Activated CD8-positive, alpha-beta memory T cell treated with anti-CD3 and anti-CD28 coated beads, Interleukin-2, amount 10 ng/mL, durations not matched to agents 7 days and 5 days (primary cell): ENCODE measurements at places on chromosomes 3 and 15. TPM values are rescaled to one million over a fixed set of nuclear protein-coding genes. Genes with fewer than 3 reads are reported as not detected.

Gene GOLGA8M
- total RNA-seq, result 4.6 TPM

Gene CLDN16
- total RNA-seq, result not detected

Gene STXBP5L
- not detected for total RNA-seq

Gene CGNL1
- not detected for total RNA-seq

Gene GOLGA8R
- 13.0 TPM for total RNA-seq

Gene CACNA2D2
- 1.1 TPM for total RNA-seq

Gene ANKRD34C
- total RNA-seq, result not detected

Gene C3orf85
- not detected for total RNA-seq

Gene KLF13
- 206 TPM for total RNA-seq

Gene PLA2G4B
- total RNA-seq, result 7.7 TPM

Gene GMPPB
- total RNA-seq, result 47.9 TPM

Gene MUC20
- total RNA-seq, result 1.9 TPM

Gene SLC28A1
- not detected for total RNA-seq

Gene ERICH6
- total RNA-seq, result not detected

Gene PEAK1
- 33.0 TPM for total RNA-seq

Gene IL20RB
- total RNA-seq, result 1.5 TPM

Gene POPDC2
- 2.3 TPM for total RNA-seq

Gene NUP210
- 186 TPM for total RNA-seq

Gene NSMCE3
- total RNA-seq, result 9.2 TPM

Gene KBTBD12
- not detected for total RNA-seq

Gene SCN11A
- 0.03 TPM for total RNA-seq

Gene ARNT2
- not detected for total RNA-seq

Gene CCDC39
- total RNA-seq, result not detected

Gene DHFR2
- 7.0 TPM for total RNA-seq

Gene SERPINI2
- not detected for total RNA-seq

Gene ACAN
- total RNA-seq, result not detected

Gene BNIP2
- total RNA-seq, result 59.3 TPM

Gene OXTR
- 1.4 TPM for total RNA-seq

Gene PDCD6IP
- total RNA-seq, result 183 TPM

Gene AGTR1
- not detected for total RNA-seq

Gene TIPIN
- 34.3 TPM for total RNA-seq

Gene ARGFX
- total RNA-seq, result not detected

Gene MGLL
- total RNA-seq, result 3.4 TPM

Gene SPATA12
- total RNA-seq, result not detected

Gene TMC3
- total RNA-seq, result not detected

Gene THPO
- not detected for total RNA-seq

Gene UBA7
- total RNA-seq, result 149 TPM

Gene EPHA6
- not detected for total RNA-seq

Gene BCHE
- not detected for total RNA-seq

Gene TRPM1
- total RNA-seq, result 0.06 TPM

Gene GOLGA6L7
- total RNA-seq, result not detected

Gene TMEM207
- total RNA-seq, result not detected

Gene ARMC8
- total RNA-seq, result 54.3 TPM
